T-helper 17 cell (primary cell): ENCODE measurements at places on chromosomes 6 and 20.

- no peak for DNase-seq
Observed at GRCh38 chr20:16128538-16129106, 444.6 kb downstream of the KIF16B start.

DNA sequence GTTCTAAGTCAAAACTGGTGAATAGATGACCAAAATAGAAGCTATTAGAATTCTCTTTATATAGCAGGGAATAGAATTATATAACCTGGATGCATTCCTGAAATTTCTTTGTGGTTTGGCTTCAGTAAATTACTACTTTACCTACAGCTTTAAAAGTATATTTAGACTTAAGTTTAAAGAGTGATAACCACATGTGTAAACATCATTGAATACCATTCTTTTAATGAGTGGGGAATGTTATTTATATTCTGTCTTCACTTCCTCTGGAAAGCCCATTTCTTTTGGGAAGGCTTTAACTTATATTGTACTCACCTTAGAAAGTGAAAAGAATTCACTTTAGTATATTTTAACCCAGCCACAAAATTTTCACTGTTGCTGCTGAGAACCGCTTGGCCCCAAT is 39.1 kb downstream of the PLEKHG1 start:
- no peak for DNase-seq

DNA sequence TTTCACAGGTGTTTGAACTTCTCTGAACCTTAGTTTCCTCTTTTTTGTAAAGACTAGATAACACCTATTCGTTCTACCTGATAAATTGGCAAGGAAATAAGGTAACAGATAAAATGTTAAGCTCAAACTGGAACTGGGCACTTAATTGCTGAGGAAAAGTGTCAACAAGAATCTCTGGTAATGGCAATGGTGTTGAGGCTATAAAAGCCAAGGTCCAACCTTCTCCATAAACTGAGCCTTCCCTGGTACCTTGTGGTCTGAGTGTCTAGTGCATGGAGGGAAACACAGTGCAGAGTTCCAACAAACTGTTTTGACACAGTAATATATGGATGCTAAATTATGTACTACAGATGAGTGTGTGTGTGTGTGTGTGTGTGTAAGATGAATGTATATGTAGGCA is 33.4 kb upstream of the GSTA4 start:
- DNase-seq: no peak

DNA sequence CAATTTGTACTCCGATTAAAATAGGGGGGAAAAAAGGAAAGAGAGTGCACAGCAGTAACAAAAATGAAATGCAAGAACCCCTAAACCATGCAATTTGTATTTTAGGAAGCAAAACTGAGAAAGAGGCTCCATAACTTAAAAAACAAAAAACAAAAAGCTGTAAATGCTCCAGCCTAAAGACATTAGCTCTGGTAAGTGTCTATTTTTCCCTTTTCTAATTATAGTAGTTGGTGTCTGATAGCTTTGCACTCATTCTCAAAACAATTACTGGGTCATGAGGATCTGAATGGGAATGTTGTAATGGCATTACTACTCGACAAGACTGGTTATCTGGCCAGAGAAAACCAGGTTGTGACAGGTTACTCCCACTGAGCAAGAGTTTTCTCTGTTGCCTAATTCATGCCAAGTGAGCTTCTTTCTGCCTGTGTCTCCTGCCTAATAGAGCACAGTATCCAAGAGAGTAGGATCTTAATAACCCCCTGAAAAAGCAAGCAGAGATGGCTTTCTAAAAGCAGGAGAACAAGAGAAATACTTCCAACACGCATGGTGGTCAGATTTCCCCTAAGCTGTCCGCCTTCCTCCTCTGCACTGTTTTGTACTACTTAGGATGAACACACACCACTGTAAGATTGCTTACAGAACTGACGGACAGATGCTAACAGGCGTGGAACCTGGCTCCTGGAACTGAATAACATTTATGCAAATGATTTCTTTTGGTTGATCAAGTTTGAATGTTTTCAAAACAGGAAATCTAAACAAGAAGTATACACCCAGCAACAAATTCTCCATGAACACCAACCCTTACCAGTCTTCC is 86.4 kb downstream of the FKBP5 start:
- no peak for DNase-seq

GRCh38 chr20:61436283-61436666 is 184.2 kb downstream of the CDH4 start:
- DNase-seq: no peak

DNA sequence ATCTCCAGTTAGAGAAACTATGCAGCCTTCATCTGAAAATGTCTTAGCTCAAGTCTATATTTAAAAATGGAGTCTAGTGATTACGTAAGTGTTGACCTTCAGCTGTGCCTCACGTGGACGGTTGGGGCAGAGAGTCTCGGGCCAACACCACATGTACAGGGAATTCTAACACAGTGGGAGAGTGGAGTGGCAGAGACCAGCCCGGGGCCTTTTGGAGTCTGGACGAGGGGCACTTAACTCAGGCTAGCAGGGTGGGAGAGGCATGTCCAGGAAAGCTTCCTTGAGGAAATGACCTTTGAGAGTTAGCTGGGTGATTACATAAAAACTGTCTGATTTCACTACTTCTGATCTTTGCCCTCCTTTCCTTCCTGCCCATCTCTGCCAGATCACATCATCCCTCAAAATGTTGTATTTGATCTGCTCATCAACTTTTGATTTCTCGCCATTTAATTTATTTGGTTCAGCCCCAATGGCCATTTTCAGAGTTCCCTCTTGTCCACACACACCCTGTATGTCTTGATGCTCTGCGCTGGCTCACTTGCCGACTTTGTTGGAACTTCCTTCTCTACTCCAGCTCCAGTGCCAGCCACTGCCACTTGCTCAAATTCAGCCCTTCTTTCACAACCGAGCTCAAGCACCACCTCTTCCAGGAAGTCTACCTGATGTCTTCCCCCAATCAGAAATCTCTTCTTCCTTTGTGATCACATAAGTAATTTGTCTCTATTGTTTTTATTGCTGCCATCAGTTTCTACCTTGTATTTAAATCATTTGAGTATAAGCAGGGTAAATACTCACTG is 2.6 kb downstream of the ARMC2 start:
- no peak for DNase-seq
